ENCODE measurements at places on chromosomes 1 and 21.
A peak's percentile ranks its signal among the peaks of the same experiment; 100 is the strongest.

GRCh38 chr1:224694969-224695368, 78.9 kb downstream of the CNIH3 start:
- no peak for DNase-seq

GRCh38 chr21:38488640-38489270, 9.5 kb downstream of the ERG start:
- no peak for DNase-seq

GRCh38 chr1:111476761-111477309, 3.1 kb downstream of the C1orf162 start:
- DNase-seq, result peak; percentile 22

DNA sequence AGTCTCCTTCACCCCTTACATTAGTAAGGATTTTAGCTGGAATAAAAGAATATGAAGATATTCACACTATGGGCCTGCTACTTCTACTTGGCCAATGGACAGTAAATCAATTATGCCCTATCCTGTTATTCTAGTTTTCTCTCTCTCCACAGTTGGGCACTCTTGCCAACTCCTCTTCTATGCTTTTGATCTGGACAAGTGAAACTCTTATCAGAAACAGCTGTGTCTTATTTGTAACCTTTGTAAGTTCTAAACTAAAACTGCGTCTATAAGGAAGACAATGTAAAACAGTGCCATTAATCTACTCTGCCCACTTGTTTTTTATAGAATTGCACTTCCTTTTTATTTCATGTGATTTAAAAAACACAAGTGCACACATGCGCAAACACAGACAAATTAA, 244.0 kb upstream of the DMRTA2 start:
- DNase-seq, result no peak

- DNase-seq, result no peak
Observed at GRCh38 chr1:116760487-116760886, 6.3 kb downstream of the CD2 start.

- DNase-seq, result no peak
Observed at GRCh38 chr1:112247961-112248360, 148.1 kb upstream of the CTTNBP2NL start.

GRCh38 chr1:37493336-37494098, 19.1 kb downstream of the ZC3H12A start:
- DNase-seq, result no peak

- DNase-seq, result no peak
Observed at GRCh38 chr1:41500378-41500777, 15.9 kb upstream of the EDN2 start.

- no peak for DNase-seq
Observed at GRCh38 chr1:91278754-91279153, 125.9 kb downstream of the HFM1 start.

DNA sequence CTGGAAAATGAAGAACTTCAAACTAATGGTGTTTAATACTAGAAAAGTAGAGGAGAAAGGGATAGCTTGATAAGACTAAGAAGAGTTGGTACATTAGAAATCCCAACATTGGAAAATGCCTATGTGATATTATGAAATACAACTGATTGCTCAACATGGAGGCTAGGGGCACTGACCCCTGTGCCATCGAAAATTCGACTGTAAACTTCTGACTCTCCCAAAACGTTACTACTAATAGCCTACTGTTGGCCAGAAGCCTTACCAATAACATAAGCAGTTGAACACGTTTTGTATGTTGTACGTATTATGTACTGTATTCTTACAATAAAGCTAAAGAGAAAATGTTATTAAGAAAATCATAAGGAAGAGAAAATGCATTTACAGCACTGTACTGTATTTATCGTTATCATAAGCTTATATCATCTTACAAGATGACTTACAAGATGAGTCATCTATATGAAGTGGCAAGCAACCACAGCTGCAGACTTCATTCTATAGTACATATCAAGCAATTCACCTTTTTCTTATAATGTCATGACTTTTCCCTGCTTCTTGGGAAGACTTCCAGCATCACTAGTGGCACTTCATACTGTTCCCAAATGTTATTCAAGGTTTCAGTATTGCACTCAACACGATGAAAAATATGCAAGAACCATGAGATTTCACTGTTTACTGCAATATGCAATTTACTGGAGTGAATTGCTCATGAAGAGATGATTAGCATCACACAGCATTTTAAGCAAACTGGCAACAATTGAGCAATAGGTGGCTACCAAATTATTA, 12.9 kb upstream of the CTSK start:
- no peak for DNase-seq

- DNase-seq, result no peak
Observed at GRCh38 chr1:19735440-19736127, 64.1 kb downstream of the TMCO4 start.

GRCh38 chr1:27664291-27664690, 7.7 kb downstream of the IFI6 start:
- no peak for DNase-seq

GRCh38 chr1:118945489-118945888, 42.7 kb downstream of the TBX15 start:
- no peak for DNase-seq

DNA sequence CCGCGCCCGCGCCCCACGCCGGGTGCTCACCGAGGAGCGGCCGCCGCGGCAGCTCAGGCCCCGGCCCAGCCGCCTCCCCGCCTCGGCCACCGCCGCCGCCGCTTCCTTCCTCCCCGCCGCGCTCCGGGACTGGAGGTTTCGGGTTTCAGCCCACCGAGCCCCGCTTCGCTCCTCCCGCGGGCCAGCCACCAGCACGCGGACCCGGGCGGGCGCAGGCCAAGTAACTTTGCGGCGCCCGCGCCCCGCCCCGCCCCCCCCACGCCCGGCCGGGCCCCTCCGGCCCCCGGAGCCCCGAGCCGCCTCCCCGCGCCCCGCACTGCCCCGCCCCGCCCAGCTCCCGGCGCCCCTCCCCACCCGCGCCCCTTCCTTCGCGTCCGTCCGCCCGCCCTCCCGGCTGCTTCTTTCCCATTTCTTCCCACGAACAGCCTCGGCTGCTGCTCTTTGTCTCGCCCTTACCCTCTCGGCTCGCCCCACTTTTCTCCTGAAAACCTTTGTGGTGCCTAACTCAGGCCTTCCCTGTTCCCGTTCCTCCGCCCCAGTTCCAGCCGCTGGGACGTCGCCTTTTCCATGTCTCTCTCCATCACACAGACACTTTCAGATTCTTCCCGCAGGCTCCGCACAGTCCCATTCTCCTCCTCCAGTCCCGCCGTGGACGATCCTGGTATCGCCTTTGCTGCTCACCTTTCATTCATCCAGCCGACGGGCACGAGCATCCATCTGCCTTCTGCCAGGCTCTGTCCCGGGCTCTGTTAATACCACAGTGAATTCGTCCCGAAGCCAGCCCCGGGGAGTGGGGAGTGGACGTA, at the start of gene GPR161:
GPR161 (minus strand) TSS at position 222 of the 806 bp plus-strand sequence. CDS start 32,080 bp downstream, outside the sequence.
- peak; percentile 33 for DNase-seq

DNA sequence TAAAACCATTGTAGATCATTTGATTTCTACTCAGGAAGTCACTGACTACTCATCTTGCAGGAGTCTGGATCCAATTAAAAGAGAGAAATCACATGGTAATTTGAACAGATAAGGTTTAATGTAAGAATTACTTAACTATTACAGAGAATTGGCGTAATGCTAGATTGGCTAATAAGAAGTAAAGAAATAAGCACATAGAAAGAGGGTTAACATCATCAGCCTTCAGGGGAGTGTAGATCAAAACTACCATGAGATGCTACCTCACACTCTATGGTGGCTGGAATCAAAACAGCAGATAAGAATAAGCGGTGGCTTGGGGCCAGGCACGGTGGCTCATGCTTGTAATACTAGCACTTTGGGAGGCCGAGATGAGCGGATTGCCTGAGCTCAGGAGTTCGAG, 11.7 kb downstream of the ST3GAL3 start:
- DNase-seq, result no peak

DNA sequence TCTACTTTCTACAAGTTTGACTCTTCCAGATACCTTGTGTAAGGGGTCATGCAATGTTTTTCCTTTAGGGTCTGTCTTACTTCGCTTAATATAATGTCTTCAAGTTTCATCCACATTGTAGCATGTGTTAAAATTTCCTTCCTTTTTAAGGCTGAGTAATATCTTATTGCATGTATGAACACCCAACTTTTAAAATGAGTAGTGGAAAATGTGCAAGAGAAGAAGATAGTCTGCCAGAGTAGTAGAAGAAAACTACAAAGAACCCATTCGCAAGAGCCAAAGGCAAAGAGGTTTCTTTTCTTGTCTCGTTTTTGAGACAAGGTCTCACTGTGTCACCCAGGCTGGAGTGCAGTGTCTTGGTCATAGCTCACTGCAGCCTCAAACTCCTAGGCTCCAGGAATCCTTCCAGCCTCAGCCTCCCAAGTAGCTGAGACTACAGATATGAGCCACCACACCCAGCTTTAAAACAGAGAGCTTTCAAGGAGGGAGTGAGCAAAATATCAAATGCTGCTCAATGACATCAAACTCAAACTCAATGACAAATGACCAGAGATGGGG, 9.4 kb downstream of the IL23R start:
- no peak for DNase-seq

GRCh38 chr21:44485254-44485793, 30.0 kb downstream of the LRRC3 start:
- DNase-seq, result no peak

DNA sequence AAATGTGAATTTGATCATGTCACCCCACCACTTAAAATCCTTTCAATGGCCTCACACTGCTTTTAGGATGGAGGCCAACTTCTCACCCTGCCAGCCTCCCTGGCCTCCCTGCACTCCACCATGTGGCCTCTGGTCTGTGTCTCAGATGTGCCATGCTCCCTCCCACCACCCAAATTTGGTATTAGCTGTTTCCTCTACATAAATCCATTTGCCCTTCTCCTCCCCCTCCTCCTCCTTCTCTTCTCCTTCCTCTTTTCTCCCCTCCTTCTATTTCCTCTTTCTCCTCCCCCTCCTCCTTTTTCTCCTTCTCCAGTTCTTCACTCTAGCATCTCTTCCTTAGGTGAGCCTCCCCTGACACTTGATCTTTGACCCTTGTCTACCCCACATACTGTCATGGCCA, 16.7 kb upstream of the GUCA2B start:
- DNase-seq, result no peak

DNA sequence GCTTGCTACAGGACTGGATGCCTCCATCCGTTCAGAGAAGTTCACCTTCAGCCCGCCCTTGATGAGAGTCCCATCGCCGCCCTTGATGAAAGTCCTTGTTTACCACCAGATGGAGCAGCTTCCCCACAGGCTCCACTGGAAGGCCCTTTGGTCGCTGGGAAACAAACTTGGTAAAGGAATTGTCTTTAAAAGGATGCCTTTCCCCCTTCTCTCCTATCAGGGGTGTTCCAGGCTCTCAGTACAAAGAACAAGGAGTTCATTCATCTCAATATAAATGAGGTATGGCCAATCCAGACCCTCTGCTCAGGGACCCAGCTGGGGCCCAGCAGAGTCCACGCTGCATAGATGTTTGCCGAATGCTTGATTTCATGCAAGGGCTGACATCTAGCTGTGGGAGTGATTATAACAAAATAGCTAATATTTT, 50.8 kb downstream of the CAPN9 start:
- no peak for DNase-seq

DNA sequence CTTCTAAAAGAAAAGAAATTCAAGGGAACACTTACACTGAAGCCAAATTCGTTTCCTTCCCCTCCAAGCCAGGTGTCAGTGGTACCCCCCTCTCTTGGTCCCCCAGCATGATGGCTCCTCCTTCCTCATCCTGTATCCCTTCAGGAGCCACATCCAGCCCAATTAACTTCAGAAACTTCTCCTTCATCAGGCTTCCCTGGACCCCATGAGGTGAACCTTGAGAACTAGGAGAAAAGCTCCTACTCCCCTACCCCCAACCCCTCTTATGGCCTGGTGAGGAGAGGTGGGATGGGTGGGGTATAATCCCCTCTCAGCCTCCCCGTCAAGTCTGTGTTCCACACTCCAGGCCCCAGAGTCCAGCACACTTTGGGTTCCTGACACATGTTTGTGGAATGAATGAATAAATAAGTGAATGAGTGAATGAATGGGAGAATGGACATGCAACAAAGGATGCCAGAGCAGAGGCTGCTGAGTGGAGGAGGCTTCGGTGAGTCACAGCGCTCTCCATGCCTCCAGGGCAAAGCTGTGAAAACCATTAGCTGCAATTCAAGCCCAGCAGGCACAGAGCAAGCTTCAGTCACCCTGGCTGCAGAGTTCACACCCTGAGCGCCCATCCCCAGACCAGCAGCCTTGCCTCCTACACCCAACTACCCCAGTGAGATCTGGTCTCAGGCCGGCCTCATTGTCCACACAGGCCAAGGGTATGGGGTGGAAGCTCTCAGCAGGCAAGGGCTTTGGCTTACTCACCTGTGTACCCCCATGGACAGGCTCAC, 43.8 kb downstream of the BATF3 start:
- DNase-seq, result no peak

GRCh38 chr1:245052258-245052657, 102.5 kb upstream of the KIF26B start:
- DNase-seq, result no peak

DNA sequence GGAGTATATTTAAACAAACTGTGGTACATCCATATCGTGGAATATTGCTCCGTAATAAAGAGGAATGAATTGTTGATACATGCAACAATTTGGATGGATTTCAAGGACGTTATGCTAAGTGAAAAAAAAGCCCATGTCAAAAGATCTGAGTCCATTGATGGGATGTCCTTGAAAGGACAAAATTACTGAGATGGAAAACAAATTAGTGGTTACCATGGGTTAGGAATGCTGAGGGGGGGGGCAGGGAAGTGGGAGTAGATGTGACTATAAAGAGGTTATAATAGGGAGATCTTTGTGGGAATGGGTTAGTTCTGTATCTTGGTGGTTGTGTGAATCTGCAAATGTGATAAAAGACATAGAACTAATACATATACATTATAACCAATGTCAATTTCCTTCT, 409.3 kb downstream of the SRGAP2C start:
- no peak for DNase-seq

DNA sequence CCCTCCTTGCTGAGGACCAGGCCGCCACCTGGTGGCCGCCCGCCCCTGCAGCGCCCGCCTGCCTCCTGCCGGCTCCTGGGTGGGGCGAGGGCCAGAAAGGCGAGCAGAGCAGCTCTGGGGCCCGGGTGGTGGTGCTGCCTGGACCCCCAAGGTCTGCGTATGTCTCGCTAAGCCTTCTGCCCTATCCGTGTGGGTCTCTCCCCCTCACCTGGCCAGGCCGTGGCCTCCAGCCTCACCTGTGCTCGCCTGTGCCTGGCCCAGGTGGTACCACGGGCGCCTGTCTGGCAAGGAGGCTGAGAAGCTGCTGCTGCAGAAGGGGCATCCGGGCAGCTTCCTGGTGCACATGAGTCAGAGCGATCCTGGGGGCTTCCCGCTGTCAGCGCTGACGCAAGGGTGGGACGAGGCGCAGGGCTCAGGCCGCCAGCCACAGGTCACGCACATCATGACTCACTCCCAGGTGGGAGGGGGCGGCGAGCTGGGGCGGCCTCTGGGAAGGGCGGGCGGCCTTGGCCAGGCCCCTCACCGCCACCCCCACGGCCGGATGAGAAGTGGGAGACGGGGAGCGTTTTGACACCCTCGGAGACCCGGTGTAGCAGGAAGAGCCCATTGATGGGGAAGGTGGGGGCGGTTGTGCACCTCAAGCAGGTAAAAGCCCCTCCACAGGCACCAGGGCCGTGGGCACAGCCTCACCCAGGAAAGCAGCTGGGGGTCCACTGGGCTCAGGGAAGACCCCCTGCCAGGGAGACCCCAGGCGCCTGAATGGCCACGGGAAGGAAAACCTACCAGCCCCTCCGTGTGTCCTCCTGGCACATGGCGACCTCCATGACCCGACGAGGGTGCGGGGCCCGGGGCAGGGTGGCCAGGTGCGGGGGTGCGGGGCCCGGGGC, 9.9 kb downstream of the RNF223 start:
- peak; percentile 86 for DNase-seq

GRCh38 chr21:40158366-40158765, 291.1 kb downstream of the PCP4 start:
- no peak for DNase-seq
